Stimulated activated CD4-positive, alpha-beta T cell treated with anti-CD3 and anti-CD28 coated beads, Interleukin-15, amount 100 ng/mL, for 48 hours (primary cell): ENCODE measurements at places on chromosomes 3 and 15.

DNA sequence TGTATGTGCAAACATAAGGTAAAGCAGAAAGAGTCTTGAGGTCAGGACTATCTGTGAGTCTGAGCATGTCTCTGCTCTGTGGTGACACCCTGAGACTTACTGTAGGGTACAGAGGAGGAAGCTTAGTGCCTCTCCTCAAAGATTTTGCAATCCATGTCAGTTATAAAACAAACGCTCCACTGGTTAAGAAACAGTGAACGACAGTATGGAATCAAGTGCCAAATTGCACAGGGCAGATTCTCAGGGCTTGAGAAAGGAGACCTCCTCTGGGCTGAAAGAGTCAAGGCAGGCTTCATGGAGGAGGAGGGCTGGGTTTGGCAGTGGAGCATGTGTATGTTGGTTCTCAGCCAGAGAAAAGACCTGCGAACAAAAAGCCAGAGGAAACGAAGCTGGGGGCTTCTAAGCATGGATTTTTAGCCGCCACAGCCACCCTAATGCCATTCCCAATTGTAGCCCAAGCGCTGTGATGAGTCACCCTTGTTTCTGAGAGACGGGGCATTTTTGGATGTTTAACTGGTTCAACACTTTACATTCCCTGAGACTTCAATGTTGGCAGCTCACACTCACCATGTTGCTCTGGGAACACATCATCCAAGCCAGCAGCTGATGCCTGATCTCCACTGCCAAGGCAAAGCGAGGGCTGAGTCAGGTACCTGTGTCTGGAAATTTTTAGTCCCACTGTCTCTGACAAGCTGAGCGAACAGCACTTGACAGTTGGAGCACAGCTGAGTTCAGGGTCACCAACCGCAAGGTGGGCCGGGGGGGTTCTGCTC, 3.4 kb upstream of the DGKG start:
- DNase-seq, result no peak

DNA sequence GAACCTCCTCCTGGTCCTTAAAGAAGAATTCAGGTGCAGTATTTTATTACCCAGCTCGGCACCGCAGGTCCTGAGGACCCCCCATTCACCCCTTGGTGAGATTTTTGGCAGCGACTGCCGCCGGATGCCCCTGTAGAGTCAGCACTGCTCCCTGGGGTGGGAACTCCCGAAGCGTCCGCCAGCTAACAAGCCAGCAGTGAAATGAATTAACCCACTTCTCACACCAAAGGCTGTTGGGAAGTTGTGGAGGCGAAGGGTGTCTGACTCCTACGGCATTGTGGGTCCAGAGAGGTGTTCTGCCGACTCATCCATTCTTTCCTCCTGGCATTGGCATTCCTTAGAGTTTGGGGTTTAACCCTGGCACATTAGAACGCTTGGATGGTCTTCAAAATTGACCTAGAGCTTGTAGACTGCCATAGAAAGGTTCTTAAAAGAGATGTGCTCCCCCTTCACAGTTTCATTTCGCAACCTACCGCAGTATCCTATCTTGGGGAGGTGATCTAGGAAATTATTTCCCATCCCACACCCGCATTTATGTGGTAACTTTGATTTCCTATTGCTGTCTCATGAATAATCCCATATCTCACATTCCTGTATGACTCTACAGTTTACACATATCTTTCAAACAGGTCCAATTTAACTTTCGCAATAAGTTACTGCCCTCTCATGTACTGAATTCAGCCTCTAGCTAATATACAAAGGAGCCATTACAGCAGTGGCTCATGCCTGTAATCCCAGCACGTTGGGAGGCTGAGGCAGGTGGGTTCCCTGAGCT, 879 bp upstream of the EIF5A2 start:
- DNase-seq, result no peak

DNA sequence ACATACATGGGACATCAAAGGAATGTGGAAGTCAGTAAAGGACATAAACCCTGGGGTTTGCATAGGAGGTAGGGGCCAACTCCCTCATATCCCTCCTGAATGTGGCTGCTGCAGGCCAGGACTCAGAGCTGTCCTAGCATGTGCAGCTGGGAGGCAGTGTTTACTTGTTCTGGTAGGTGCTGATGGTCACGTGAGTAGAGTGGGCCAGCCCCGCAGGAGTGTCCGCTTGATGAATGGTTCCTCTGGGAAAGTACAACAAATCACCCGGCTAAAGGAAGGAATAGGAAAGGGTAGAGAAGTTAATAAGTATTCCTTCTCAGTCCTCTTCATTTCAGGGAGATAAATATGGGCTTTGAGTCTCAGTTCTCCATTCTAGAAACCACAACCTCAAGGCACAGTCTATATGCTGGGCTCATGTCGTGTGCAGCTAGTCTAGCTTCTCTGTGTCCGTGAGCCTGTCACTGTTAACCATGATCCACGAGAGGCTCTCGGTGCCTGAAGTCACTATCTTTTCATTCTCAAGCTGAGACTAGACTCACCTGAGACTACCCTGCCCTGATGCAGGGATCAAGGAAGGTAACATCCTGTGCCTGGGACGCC, 17.9 kb downstream of the RIOX2 start:
- no peak for DNase-seq

DNA sequence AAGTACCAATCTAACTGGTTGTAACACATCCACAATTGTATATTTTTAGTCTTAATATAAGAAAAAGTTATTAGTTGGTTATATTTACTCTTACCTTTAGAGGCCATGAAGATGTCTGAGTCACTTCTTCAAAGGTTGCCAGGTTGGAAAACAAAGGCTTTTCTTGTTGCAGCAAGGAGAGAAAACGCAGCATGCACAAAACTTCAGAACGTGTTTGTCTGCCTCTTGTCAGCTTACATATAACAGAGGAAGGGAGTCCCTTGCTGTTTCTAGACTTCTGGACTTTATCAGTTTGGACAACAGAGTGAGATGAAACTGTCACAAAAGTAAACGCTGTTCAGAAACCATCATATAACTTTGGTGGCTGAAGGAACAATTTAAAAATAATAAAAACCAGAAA, at the start of gene PLSCR5:
Gene PLSCR5 (minus strand): TSS at position 241 of the 400 bp plus-strand sequence. CDS start 134 bp downstream, at position 107.
- no peak for DNase-seq

DNA sequence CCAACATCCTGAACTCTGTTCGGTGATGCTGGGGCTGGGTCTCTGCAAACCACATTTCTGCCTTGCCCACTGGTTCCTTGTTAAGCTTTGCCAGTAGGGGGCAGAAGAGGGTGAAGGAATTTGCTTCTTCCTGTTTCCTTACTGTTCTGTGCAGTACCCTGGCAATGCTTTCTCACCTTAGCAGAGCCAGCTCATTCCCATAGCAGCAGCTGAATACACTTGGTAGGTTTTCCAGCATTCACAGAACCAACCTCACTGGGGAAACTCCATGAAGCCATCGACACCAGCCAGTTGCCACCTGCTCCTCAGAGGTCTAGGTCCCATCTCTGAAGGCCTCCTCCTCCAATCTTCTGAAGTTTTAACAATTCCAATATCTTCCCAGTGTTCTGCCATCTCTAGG, 308.4 kb downstream of the PDCD6IP start:
- no peak for DNase-seq

GRCh38 chr3:164486150-164486549, 592.1 kb downstream of the SI start:
- DNase-seq, result no peak

GRCh38 chr3:39013921-39014509, 37.7 kb downstream of the SCN11A start:
- DNase-seq, result no peak

- no peak for DNase-seq
These were observed 78.2 kb upstream of the GBE1 start for GRCh38 chr3:81839504-81840094.

DNA sequence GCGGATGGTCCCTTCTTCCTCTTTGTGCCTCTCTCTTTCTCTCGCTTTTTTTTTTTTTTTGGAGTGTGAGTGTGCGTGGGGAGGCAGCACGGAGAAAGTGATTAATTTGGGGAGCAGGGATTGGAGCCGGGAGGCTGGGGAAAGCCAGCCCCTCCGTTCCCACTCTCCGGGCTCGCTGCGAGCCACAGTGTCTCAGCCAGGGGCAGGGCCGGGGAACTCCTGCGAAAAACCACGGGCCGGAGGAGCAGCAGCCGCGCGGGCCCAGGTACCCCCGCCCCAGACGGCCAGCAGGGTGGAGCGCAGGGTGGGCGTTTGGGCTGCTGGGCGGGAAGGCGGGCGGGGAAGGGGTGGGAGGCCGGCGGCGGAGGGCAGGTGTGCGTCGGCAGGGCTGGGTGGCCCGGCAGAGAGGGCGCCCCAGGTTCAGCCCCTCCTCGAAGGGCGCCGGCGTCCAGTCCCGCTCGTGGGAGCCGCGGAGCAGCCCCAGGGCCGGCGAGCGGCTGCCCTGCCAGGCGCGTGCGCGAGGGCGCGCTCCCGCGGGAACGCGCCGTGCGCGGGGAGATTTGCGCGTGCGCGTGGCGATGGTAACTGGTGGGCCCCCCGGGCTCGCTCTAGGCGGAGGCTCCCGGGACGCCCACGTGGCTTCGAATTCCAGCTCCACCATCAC, 1.4 kb downstream of the CHL1 start:
- no peak for DNase-seq

DNA sequence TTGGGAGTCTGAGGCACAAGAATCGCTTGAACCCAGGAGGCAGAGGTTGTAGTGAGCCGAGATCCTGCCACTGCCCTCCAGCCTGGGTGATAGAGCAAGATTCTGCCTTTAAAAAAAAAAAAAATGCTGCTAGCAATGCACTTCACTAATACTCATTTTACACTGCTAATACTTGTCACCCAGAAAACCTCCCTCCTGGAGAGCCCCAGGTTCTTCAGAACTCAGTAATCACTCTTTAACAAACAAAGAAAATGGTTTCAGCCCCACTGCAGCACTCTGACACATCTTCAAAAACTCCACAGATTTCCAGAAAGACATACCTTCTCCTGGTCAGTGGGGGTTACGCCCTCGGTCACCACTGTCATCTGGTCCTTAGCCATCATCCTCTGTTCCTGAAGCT, 366.7 kb downstream of the SHQ1 start:
- no peak for DNase-seq

- no peak for DNase-seq
These were observed 276.6 kb upstream of the NR2F2 start for GRCh38 chr15:96053781-96054428.

- DNase-seq, result no peak
These were observed 87.0 kb upstream of the ST8SIA2 start for GRCh38 chr15:92306663-92307062.

DNA sequence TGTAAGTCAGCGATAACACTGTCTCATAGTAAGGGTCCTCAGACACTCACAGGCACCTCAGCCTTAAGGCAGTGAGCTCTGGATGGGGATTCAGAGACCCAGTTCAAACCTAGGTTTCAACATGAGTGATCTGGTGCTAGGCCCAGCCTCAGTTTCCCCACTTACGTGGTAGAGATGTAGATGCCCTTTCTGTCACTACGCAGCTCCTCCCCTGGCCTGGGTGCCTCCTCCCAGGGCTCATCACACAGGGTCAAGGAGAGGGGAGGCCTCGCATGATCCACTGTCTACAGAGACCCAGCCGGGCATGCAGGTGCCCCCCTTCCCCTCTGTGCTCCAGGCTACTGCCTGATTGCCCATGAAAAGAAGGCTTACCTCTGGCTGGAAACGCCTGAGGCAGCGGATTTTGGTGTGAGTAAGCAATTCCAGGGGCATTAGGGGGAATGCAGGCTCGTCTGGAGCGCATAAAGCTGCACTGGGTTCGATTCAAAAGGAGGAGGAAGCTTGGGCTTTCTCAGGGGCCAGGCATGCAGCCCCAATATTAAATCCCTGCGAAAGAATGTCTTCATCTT, 69.8 kb upstream of the ANKRD34C start:
- no peak for DNase-seq

DNA sequence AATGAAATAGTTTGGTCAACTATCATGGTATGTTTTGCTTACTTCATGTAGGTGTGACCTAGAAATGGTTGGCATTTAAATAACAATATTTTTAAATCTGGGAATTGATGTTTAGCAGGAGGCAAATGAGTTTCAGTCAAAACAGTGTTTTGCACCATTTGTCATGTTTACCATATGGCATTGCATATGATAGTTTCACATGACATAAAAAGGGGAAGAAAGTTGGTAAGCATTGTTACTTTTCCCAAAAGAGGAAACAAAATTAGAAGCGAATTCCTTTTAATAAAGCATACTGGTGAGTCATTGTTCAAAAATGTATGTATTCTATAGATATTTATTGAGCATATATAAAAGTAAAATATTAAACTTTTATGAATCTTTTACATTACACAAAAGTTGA, 2.3 kb downstream of the RNF13 start:
- DNase-seq, result no peak

DNA sequence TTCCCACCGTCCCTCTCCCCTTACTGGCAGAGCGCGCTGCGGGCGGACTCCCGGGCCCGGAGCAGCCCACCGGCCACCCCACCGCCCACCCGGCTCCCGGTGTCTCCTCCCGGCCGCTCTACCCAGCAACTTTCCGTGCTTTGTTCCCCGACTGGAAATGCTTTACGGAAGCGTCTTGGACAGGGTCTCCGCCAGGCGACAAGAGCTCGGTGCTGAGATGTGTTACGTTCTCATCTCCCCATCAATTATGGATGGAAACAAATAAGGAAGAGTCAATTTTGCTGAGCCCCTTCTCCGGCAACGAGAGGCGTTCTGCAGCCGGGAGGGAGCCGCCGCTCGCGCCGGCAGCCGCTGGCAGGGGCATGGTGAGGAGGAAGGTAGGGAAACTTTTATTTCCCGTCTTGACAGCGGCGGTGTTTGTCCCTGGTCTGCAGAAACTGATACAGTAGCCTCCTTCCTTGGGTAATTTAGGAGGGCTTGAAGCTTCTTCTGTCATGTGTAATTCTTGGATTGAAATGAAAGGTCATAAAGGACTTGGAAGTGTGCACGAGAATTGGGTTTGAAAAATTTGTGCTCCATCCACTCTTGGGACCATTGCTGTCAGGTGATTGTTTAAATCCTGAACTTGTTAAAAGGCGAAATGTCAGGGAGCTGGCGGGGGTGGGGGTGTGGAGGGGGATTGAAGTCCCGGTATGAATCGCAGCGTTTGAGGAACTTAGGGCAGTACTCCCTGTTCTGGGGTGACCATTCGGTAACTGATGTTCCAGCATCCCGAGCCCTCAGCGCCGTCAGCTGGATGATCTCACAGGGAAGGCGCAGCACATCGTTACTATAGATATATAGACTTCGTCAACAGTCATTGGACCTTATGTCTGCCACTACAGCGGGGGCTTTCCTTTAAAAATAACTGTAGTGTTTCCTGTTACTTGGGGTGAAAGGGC, 1.5 kb downstream of the SEMA6D start:
- DNase-seq, result no peak

DNA sequence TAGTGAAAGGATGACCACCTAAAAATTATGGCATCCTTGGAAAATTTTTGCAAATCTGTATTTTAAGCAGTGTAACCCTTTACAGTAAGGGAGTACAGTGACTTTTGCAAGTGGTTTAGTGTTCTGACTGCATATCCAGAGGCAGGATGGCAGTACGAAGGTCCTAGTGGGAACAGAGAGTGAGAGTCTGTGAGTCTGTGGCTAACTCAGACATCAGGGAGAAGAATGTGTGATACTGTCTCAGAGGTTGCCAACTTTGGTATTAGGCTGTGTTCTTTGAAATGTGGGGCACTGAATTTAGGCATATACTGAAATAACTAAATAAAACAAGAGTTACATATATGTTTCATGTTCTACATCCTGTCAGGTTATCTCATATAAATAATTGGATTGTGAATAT, 25.7 kb downstream of the PRKCI start:
- DNase-seq, result no peak
